Heart right ventricle (tissue), 16 donors: ENCODE measurements at places on chromosomes 13 and 19. TPM values are rescaled to one million over a fixed set of nuclear protein-coding genes. Genes with fewer than 3 reads are reported as not detected.

DNA sequence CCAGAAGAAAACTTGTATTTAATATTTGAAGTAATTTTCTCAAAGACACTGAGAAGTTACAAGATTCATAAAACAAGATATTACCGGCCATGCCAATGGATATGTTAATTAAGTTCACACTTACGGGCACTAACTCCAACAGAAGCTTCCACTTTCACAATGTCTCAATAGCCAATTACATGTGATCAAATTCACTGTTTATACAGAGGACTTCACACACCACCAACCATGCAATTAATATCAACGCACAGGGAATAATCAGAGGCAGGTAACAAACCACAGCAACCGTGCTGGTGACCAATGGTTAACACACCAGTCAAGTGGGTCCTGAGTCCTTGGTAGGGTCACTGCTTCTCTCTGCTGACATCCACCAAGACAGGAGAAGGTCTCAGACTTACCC, 5.9 kb upstream of the ACOD1 start:
- no peaks in the 10 kb centered on the region for H3K4me1 ChIP-seq
- no peak for DNase-seq
- H3K4me3 ChIP-seq: no peak overlapping the region

RASGRP4 gene
- 0.42 TPM for total RNA-seq

- no peaks in the 10 kb centered on the region for H3K27me3 ChIP-seq
- no peaks in the 10 kb centered on the region for H3K36me3 ChIP-seq
- peaks cover 39% of the 10 kb centered on the region for H3K4me1 ChIP-seq
- no peak overlapping the region for H3K27ac ChIP-seq
Measured at GRCh38 chr19:35120492-35120891, 4.9 kb downstream of the FXYD3 start.

DNA sequence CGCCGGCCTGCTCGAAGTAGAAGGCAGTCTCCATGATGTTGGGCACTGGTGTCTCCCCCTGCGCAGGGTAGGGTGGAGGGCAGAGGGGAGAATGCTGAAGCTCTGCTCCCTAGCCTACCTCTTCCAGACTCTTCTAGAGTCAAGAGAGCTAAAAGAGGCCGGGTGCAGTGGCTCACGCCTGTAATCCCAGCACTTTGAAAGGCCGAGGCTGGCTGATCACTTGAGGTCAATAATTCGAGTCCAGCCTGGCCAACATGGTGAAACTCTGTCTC, 10.2 kb downstream of the RSPH6A start:
- H3K27ac ChIP-seq: no peak overlapping the region
- DNase-seq: no peak
- H3K36me3 ChIP-seq: no peaks in the 10 kb centered on the region
- H3K27me3 ChIP-seq: no peaks in the 10 kb centered on the region
